ENCODE measurements at places on chromosomes 2 and 18. TPM values are rescaled to one million over a fixed set of nuclear protein-coding genes. Genes with fewer than 3 reads are reported as not detected.

MPV17 gene
- total RNA-seq = 117 TPM

TCF4 gene
- total RNA-seq = 110 TPM

GLS gene
- total RNA-seq = 142 TPM

NPAS2 gene
- 9.0 TPM for total RNA-seq

IL37 gene
- total RNA-seq = not detected

ATP6V1B1 gene
- 1.7 TPM for total RNA-seq

GBX2 gene
- total RNA-seq = not detected

GRHL1 gene
- total RNA-seq = 0.58 TPM

PID1 gene
- total RNA-seq = 21.1 TPM

MYO5B gene
- not detected for total RNA-seq

FAHD2B gene
- 8.3 TPM for total RNA-seq

SERPINB2 gene
- total RNA-seq = 6.5 TPM

ICOS gene
- total RNA-seq = not detected

SLC39A6 gene
- total RNA-seq = 70.1 TPM

ZNF804A gene
- 2.3 TPM for total RNA-seq

GNLY gene
- total RNA-seq = not detected

ITGB1BP1 gene
- 62.1 TPM for total RNA-seq

DSC3 gene
- total RNA-seq = 0.15 TPM

SOWAHC gene
- total RNA-seq = 8.6 TPM

SERPINB12 gene
- not detected for total RNA-seq

FOXD4L1 gene
- total RNA-seq = 0.17 TPM

CCDC85A gene
- total RNA-seq = 0.66 TPM

MEIS1 gene
- total RNA-seq = 127 TPM

ASB3 gene
- 21.3 TPM for total RNA-seq

LOXHD1 gene
- not detected for total RNA-seq

TEX44 gene
- not detected for total RNA-seq

KIDINS220 gene
- 88.2 TPM for total RNA-seq

TUBA3D gene
- not detected for total RNA-seq

NT5DC4 gene
- total RNA-seq = not detected

KIF1A gene
- not detected for total RNA-seq

BCL2 gene
- 2.5 TPM for total RNA-seq

GPC1 gene
- total RNA-seq = 371 TPM

LIPG gene
- total RNA-seq = 0.83 TPM

NOSTRIN gene
- 0.33 TPM for total RNA-seq

MALL gene
- total RNA-seq = 39.9 TPM

CIDEA gene
- not detected for total RNA-seq

LHCGR gene
- total RNA-seq = not detected

Measured in smooth muscle cell of trachea (primary cell).